ENCODE measurements at places on chromosomes 7 and 10. TPM values are rescaled to one million over a fixed set of nuclear protein-coding genes. Genes with fewer than 3 reads are reported as not detected.

GRCh38 chr10:132696728-132697577 lies 89.0 kb downstream of the NKX6-2 start:
- peaks cover 41% of the 10 kb centered on the region for H3K36me3 ChIP-seq
- H3K4me1 ChIP-seq = no peaks in the 10 kb centered on the region
- H3K27ac ChIP-seq = no peak overlapping the region
- H3K27me3 ChIP-seq = no peaks in the 10 kb centered on the region
- no peak for DNase-seq

GRCh38 chr7:134798155-134798554 lies 18.7 kb downstream of the CALD1 start:
- H3K4me1 ChIP-seq = no peaks in the 10 kb centered on the region
- no peak overlapping the region for H3K4me3 ChIP-seq
- H3K27ac ChIP-seq = no peak overlapping the region

- no peaks in the 10 kb centered on the region for H3K4me1 ChIP-seq
- H3K4me3 ChIP-seq = no peak overlapping the region
- H3K36me3 ChIP-seq = no peaks in the 10 kb centered on the region
- H3K27me3 ChIP-seq = no peaks in the 10 kb centered on the region
These were observed 27.4 kb upstream of the ATRNL1 start for GRCh38 chr10:115065801-115066200.

GRCh38 chr10:72637398-72637857 lies 11.5 kb upstream of the MICU1 start:
- H3K27me3 ChIP-seq = no peaks in the 10 kb centered on the region
- no peak overlapping the region for H3K27ac ChIP-seq
- H3K4me1 ChIP-seq = no peaks in the 10 kb centered on the region
- DNase-seq = no peak

GRCh38 chr7:95047291-95047690 lies 139.9 kb downstream of the PPP1R9A start:
- H3K27ac ChIP-seq = no peak overlapping the region
- DNase-seq = no peak
- no peaks in the 10 kb centered on the region for H3K4me1 ChIP-seq
- H3K27me3 ChIP-seq = no peaks in the 10 kb centered on the region
- H3K36me3 ChIP-seq = no peaks in the 10 kb centered on the region

DNA sequence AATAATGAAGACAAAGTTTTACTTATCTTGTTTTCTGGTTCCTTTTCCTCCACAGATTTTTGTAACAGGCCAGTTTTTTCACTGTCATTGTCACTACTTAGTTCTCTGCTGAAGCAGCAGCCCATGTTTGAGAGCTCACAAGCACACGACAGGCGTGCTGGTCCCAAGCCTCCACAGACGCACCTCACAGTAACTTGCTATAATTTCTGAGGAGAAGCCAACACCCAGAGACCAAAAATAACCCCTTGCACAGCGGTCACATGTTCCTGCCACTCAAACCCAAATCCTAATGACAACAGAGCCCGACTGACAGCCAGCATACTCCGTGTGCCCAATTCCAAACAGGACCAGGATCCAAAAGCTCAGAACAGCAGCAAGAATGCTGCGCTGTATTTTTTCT lies 58.5 kb downstream of the LARP4B start:
- H3K4me3 ChIP-seq = no peak overlapping the region
- H3K27ac ChIP-seq = no peak overlapping the region
- H3K27me3 ChIP-seq = no peaks in the 10 kb centered on the region
- DNase-seq = no peak

DNA sequence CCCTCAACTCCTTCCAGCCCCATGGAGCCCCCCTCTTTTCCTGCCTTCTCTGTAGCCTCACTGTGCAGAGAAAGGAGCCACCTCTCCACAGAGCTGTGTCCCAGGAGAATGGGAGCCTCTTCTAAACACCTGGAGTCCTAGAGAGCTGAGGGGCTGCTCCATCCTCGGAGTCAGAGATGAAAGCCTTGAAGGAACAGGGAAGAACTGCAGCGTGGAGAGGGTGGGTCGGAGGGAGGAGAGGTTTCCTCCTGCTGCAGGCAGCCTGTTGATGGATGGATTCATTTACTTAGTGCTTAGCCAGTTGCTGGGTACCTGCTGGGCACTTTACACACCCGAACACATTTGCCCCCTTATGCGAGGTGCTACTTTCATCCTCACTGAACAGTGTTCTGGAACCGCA lies 39.0 kb downstream of the C10orf120 start:
- DNase-seq = no peak
- H3K27ac ChIP-seq = no peak overlapping the region
- no peak overlapping the region for H3K4me3 ChIP-seq
- no peaks in the 10 kb centered on the region for H3K36me3 ChIP-seq

- H3K27me3 ChIP-seq = no peaks in the 10 kb centered on the region
- no peak overlapping the region for H3K27ac ChIP-seq
- DNase-seq = no peak
- H3K4me3 ChIP-seq = no peak overlapping the region
- no peaks in the 10 kb centered on the region for H3K36me3 ChIP-seq
These were observed 29.0 kb upstream of the WDFY4 start for GRCh38 chr10:48655411-48656240.

DNA sequence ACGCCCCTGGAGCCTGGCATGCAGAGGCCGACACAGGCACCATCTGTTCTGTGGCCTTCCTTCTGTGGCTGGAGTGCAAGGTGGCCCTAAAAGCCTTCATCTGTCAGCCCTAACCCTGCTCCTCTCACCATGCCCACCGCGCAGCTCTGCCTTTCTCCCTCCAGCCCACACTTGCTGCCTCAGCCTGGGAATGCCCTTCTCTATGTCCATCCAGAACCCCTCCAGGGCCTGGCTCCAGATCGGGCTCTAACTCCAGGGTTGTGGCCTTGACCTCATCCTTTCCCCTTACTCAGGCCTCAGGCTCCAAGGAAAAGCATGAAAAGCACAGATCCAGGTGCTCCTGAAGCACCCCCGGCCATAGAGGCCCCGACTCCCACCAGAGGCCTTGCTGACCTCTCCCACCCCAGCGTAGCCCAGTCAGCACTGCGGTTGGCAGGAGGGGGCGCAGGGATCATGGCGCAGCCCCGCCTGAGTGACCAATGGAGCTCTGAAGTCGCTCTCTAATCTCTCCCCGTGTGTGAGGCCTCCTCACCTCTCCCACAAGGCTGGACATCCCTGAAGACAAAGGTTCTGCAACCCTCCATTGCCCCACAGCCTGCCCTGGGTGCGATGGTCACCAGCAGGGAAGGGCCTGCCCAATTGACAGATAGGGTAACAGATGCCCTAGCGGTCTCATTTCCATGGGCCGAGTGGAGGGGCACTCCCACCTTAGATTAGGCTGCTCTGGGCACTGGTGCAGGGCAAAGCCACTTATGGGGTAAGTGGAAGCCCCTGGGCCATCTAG lies 9.2 kb downstream of the ZCCHC24 start:
- DNase-seq = no peak
- no peaks in the 10 kb centered on the region for H3K4me1 ChIP-seq
- no peaks in the 10 kb centered on the region for H3K27me3 ChIP-seq
- no peak overlapping the region for H3K4me3 ChIP-seq
- H3K27ac ChIP-seq = no peak overlapping the region

The TAS2R41 gene
- 1.9 TPM for total RNA-seq

The LRRC17 gene
- 0.24 TPM for total RNA-seq

The VPS37D gene
- total RNA-seq = not detected

The PNLIP gene
- not detected for total RNA-seq

The FKBP14 gene
- total RNA-seq = 4.0 TPM

DNA sequence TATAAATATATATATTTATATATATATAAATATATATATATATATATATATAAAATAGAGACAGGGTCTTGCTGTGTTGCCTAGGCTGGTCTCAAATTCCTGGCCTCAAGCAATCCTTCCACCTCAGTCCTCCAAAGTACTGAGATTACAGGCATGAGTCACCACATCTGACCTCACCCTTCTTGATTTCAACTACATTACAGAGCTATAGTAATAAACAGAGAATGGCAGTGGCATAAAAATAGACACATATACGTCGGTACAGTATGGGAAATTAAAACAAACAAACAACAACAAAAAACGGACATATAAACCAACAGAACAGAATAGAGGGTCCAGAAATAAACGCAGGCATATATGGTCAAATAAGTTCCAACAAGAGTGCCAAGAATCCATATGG lies 77.6 kb upstream of the PPP1R3A start:
- no peaks in the 10 kb centered on the region for H3K36me3 ChIP-seq
- no peak overlapping the region for H3K27ac ChIP-seq
- no peaks in the 10 kb centered on the region for H3K27me3 ChIP-seq
- H3K4me1 ChIP-seq = no peaks in the 10 kb centered on the region
- DNase-seq = no peak

GRCh38 chr10:88256013-88256680 lies 327.0 kb downstream of the RNLS start:
- H3K27ac ChIP-seq = no peak overlapping the region
- no peaks in the 10 kb centered on the region for H3K4me1 ChIP-seq
- H3K4me3 ChIP-seq = no peak overlapping the region

Data from naive thymus-derived CD4-positive, alpha-beta T cell (primary cell).